Stomach (tissue), 19 donors: ENCODE measurements at places on chromosomes 11 and 22. TPM values are rescaled to one million over a fixed set of nuclear protein-coding genes. Genes with fewer than 3 reads are reported as not detected.
A peak's percentile ranks its signal among the peaks of the same experiment; 100 is the strongest.

Gene SLC7A4
- total RNA-seq = not detected

Gene SREBF2
- total RNA-seq = 47.8 TPM

Gene RNF26
- total RNA-seq = 17.5 TPM

Gene C22orf31
- not detected for total RNA-seq

Gene OR8G1
- total RNA-seq = not detected

Gene EXPH5
- 12.5 TPM for total RNA-seq

Gene DERL3
- total RNA-seq = 5.2 TPM

Gene FJX1
- not detected for total RNA-seq

- DNase-seq = no peak
- H3K4me3 ChIP-seq = no peak overlapping the region
- peaks cover 38% of the 10 kb centered on the region for H3K36me3 ChIP-seq
- H3K27ac ChIP-seq = no peak overlapping the region
Measured at GRCh38 chr11:9990221-9990973, 303.6 kb downstream of the SBF2 start.

- no peaks in the 10 kb centered on the region for H3K4me1 ChIP-seq
- no peak overlapping the region for H3K4me3 ChIP-seq
- no peak for DNase-seq
- H3K36me3 ChIP-seq = no peaks in the 10 kb centered on the region
- no peaks in the 10 kb centered on the region for H3K27me3 ChIP-seq
- no peak overlapping the region for H3K27ac ChIP-seq
Measured at GRCh38 chr11:83744620-83745192, 458.5 kb upstream of the CCDC90B start.

DNA sequence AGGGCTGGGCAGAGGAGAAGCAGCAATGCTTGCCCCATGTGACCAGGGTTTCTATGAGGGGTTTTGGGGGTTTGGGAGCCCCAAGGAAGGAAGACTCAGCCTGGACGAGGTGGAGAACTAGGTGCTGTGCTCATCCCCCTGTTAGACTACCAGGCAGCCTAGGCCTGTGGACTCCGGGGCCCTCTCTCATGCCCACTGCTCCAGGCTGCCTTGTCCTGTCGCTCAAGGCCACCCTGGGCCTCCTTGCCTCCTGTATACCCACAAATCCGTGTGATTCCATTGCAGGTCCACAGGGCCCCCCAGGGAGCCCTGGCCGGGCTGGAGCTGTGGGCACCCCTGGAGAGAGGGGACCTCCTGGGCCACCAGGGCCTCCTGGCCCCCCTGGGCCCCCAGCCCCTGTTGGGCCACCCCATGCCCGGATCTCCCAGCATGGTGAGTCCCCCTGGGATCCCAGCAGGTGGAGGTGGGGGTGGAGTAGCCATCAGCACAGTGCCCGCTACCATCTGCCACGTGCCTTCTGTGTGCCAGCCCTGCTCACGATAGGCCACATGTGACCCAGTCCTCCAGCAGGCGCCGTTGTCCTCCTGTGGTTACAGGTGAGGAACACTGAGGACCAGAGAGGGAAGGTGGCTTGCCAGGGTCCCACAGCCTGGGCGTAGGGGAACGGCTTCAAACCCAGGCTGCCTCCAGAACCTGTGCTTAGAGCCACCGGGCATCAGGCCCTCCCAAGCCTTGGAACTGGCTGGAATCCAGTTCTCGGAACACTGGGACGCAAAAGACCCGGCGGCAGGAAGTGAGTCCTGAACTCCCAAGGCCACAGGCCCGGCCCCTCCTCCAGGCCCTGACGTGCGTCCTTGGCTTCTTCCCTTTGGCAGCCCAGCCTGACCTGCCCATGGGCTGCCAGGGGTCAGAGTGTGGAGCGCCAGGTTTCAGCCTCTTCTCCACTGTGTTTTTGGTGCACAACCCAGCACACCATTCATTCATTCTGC, 26.6 kb downstream of the EMID1 start:
- no peak overlapping the region for H3K4me3 ChIP-seq
- no peaks in the 10 kb centered on the region for H3K36me3 ChIP-seq
- H3K4me1 ChIP-seq = peaks cover 10% of the 10 kb centered on the region
- H3K27ac ChIP-seq = no peak overlapping the region
- H3K27me3 ChIP-seq = no peaks in the 10 kb centered on the region

- H3K4me1 ChIP-seq = peaks cover 30% of the 10 kb centered on the region
- H3K27me3 ChIP-seq = no peaks in the 10 kb centered on the region
- H3K27ac ChIP-seq = peak overlapping the region; percentile 92
- H3K4me3 ChIP-seq = peak overlapping the region; percentile 88
- DNase-seq = peak; percentile 38
Measured at GRCh38 chr22:26589367-26589844, 526 bp downstream of the TPST2 start.

DNA sequence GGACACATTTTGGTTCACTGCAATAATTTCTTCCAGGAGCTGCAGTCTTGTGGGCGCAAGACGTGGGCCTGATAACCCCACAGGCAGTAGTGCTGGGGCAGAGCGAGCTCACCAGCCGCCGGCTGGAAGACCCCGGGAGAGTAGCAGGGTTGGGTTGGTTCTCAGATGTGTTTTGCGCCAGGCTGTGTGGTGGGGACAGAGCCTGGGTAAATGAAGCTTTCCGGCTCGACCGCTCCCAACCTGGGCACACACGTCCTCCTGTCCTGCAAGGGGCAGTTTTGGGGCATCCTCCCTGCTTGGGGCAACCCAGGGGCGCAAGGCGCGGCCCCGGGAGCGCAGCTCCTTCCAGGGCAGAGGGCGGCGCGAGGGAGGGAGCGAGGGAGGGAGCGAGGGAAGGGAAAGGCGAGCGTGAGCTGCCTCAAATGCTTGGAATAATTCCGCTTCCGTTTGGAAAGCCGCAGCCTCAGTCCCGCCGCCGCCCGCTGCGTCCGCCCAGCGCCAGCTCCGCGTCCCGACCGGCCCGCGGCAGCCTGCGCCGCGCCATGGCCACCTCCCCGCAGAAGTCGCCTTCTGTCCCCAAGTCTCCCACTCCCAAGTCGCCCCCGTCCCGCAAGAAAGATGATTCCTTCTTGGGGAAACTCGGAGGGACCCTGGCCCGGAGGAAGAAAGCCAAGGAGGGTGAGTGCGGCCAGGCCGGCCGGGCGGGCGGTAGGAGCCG, at the start of gene PARVA:
Gene PARVA, plus strand, starts transcription at position 466 of the 718 bp plus-strand sequence. Its CDS starts 77 bp downstream, at position 543.
- H3K36me3 ChIP-seq = peaks cover 4% of the 10 kb centered on the region
- peak within 1 kb of the TSS; percentile 98 for H3K27ac ChIP-seq
- peak within 1 kb of the TSS; percentile 69 for H3K4me3 ChIP-seq
- DNase-seq = peak; percentile 72
- H3K27me3 ChIP-seq = peaks cover 12% of the 10 kb centered on the region

DNA sequence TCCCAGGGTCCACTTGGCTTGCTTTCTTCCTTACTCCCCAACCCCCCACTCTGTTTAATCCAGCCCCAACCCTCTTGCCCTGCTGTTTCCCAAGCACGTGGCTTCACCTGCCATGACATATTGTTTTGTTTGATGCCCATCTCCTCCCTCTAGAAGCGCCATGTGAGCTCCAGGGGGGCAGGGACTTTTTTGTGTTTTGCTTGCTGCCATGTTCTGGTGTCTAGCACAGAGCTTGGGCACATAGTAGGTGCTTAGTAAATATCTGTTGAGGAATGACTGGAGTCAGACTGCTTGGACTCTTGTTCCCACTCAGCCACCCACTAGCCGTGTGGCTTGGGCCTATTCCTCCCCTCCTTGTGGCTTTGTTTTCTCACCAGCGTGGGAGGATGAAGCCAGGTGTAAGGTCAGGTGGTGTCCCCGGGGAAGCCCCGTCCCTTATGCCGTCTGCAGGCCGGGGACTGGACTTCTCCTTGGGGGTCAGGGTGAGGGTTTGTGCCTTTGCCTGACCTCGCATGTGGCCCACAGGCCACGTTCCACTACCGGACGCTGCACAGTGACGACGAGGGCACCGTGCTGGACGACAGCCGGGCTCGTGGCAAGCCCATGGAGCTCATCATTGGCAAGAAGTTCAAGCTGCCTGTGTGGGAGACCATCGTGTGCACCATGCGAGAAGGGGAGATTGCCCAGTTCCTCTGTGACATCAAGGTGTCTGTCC, 3.8 kb downstream of the AIP start:
- H3K4me1 ChIP-seq = peaks cover 45% of the 10 kb centered on the region
- no peak for DNase-seq
- H3K36me3 ChIP-seq = peaks cover 48% of the 10 kb centered on the region
- H3K27ac ChIP-seq = peak overlapping the region; percentile 87
- no peak overlapping the region for H3K4me3 ChIP-seq

GRCh38 chr11:102269927-102270326, 47.4 kb upstream of the BIRC3 start:
- peaks cover 9% of the 10 kb centered on the region for H3K4me1 ChIP-seq
- H3K36me3 ChIP-seq = no peaks in the 10 kb centered on the region
- H3K27ac ChIP-seq = no peak overlapping the region
- no peaks in the 10 kb centered on the region for H3K27me3 ChIP-seq
- no peak overlapping the region for H3K4me3 ChIP-seq
- DNase-seq = no peak

DNA sequence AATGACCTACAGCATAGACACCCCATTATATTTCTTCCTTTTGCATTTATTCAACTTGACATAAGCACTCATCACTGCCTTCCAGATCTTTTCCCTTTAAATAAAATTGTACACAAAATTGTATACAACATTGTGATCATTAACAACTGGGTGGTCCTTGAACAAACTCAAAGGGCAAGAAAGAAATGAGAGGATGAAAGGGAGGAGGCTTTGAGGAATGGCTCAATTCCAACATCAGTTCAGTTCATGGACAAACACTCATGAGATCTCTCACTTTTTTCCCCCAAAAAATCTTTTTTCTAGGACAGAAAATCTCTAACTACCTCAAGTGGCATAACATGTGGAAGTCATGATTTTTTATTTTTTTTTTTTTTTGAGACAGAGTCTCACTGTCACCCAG, 113.7 kb downstream of the PLEKHA7 start:
- no peaks in the 10 kb centered on the region for H3K36me3 ChIP-seq
- DNase-seq = no peak
- H3K27ac ChIP-seq = no peak overlapping the region
- H3K27me3 ChIP-seq = no peaks in the 10 kb centered on the region
- peaks cover 26% of the 10 kb centered on the region for H3K4me1 ChIP-seq

- H3K27ac ChIP-seq = no peak overlapping the region
- no peak overlapping the region for H3K4me3 ChIP-seq
- H3K27me3 ChIP-seq = peaks cover 8% of the 10 kb centered on the region
- no peaks in the 10 kb centered on the region for H3K4me1 ChIP-seq
Measured at GRCh38 chr22:50150161-50151129, 20.1 kb upstream of the PANX2 start.

DNA sequence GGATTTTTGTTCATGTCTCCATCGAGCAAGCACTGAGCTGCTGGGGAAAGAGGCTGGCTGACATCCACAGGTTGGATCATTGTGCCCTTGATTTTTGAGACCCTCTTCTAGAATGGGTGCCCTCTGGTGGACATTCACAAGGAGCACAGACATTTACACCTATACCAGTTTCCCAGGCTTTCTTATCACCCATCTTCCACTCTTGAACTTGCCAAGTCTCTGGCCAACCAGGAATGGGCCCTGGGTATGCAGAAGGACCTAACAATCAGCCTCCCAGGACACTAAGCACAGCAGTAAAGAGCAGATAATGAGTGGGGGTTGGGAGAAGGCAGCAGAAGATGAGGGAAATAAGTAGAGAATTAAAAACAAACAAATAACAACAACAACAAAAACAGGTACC, 5.7 kb upstream of the INTS4 start:
- no peaks in the 10 kb centered on the region for H3K4me1 ChIP-seq
- no peak overlapping the region for H3K27ac ChIP-seq
- H3K4me3 ChIP-seq = no peak overlapping the region
- no peaks in the 10 kb centered on the region for H3K27me3 ChIP-seq
- no peaks in the 10 kb centered on the region for H3K36me3 ChIP-seq

GRCh38 chr22:34490886-34491285, 570.6 kb upstream of the LARGE1 start:
- H3K4me1 ChIP-seq = no peaks in the 10 kb centered on the region
- H3K4me3 ChIP-seq = no peak overlapping the region
- H3K27ac ChIP-seq = no peak overlapping the region
- no peaks in the 10 kb centered on the region for H3K36me3 ChIP-seq
- no peak for DNase-seq

GRCh38 chr11:87097582-87097981, 59.8 kb downstream of the TMEM135 start:
- H3K36me3 ChIP-seq = no peaks in the 10 kb centered on the region
- H3K4me1 ChIP-seq = no peaks in the 10 kb centered on the region
- H3K27me3 ChIP-seq = no peaks in the 10 kb centered on the region
- peak; percentile 57 for DNase-seq
- H3K27ac ChIP-seq = no peak overlapping the region
- H3K4me3 ChIP-seq = no peak overlapping the region

- no peaks in the 10 kb centered on the region for H3K4me1 ChIP-seq
- no peak for DNase-seq
- H3K27me3 ChIP-seq = no peaks in the 10 kb centered on the region
- H3K4me3 ChIP-seq = no peak overlapping the region
Measured at GRCh38 chr11:98736833-98737232, 283.9 kb upstream of the CNTN5 start.

DNA sequence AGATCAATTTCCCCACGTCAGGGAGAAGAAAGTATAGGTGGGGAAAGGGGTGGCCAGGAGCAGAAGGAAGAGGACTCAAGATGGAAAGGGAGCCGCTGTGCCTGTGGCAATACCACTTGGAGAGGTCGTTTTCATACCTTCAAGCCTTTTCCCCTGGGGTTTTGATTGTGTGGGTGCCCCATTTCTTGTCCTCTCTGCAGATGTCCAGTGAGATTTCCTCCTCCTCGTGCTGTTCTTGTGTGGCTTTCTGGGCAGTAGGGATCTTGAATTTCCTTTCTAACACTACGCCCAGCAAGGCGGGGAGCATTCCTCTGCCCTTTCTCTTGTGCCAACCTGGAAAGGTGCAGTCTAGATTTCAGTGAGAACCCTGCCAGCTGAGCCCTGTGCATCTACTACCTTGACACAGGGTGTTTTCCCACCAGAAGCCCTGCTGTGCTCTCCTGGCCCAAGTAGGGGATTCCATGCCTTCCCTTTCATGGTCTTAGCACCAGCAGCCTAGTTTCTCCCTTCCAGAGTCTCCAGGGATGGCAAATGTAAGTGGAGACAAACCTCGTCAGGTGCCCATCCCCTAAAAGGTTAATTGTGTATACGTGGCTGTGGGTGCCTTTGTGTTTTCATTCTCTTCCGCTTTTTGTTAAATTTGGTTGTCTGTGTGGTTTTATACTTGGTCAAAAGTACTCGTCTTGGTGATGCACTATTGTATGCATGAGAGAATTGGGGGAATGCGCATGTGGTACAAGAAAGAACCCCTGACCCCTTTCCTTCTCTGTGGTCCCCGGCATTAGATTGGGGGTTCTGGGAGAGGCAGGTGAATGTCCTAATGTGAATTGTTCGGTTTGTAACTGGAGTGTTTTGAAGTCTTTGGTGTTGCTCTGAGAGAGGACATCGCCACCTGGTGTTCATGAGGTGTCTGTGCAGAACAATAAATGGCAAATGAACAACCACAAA, 71.4 kb upstream of the MPEG1 start:
- DNase-seq = peak; percentile 82
- no peaks in the 10 kb centered on the region for H3K36me3 ChIP-seq
- no peaks in the 10 kb centered on the region for H3K4me1 ChIP-seq
- H3K4me3 ChIP-seq = no peak overlapping the region
- H3K27me3 ChIP-seq = no peaks in the 10 kb centered on the region

GRCh38 chr11:73324665-73325035, 16.6 kb downstream of the ARHGEF17 start:
- H3K36me3 ChIP-seq = no peaks in the 10 kb centered on the region
- H3K4me1 ChIP-seq = peaks cover 64% of the 10 kb centered on the region
- H3K27me3 ChIP-seq = no peaks in the 10 kb centered on the region
- H3K4me3 ChIP-seq = no peak overlapping the region
- no peak for DNase-seq

GRCh38 chr11:122098261-122098980, 17.6 kb downstream of the BLID start:
- DNase-seq = no peak
- peaks cover 9% of the 10 kb centered on the region for H3K4me1 ChIP-seq
- peak overlapping the region; percentile 47 for H3K4me3 ChIP-seq
- H3K27ac ChIP-seq = no peak overlapping the region
- no peaks in the 10 kb centered on the region for H3K36me3 ChIP-seq
- peaks cover 12% of the 10 kb centered on the region for H3K27me3 ChIP-seq
